Fibroblast of upper back skin (primary cell): ENCODE measurements at places on chromosomes 2 and 18.

- no peak for DNase-seq
These were observed 137.2 kb downstream of the CELF4 start for GRCh38 chr18:37428288-37428974.

DNA sequence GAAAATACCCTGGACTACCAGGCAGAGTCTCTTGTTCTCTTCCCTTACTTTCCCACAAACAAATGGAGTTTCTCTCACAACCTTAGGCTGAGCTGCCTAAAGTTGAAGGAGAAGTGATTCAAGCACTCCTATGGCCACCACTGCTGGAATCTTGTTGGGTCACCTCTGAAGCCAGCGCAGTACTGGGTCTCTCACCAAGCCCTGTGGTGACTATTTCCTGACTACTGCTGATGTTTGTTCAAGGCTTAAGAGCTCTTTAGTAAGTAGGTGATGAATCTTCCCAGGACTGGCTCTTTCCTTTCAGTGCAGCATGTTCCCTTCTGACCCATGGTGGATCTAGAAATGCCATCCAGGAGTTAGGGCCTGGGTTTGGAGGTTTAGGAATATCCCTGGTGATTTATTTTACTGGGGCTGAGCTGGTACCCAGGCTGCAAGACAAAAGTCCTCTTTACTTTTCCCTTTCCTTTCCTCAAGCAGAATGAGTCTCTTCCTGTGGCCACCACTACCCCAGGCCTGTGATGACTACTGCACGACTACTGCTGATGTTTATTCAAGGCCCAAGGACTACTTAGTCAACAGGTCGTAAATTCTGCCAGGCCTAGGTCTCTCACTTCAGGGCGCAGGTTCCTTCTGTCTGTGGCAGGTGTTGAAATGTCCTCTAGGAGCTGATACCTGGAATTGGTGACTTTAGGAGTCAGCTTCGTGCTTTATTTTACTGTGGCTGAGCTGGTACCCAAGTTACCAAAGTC lies 121.8 kb downstream of the SLC4A10 start:
- no peak for DNase-seq

- peak; percentile 25 for DNase-seq
These were observed 224.3 kb upstream of the FOSL2 start for GRCh38 chr2:28168376-28168775.

- no peak for DNase-seq
These were observed 6.1 kb downstream of the ACTR3 start for GRCh38 chr2:113895819-113896563.

GRCh38 chr2:126660971-126661370 lies 5.0 kb downstream of the GYPC start:
- no peak for DNase-seq

DNA sequence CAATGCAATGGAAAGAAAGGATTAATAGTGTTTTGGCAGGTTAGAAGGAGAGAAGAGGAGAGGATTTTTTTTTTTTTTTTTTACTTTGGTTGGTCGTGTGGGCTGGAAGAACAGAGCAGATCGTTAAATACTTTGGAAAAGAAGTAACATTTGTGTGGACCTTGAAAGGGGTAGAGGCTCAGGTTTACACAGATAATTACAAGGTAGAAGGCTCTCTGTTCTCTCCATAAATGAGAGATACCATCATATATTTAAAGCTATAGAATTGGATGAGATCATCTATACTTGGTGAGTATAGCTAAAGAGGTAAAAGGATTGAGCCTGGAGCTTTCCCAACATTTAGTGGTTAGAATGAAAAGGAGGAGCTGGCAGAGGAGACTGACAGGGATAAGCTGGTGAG lies 49.0 kb downstream of the SMCHD1 start:
- DNase-seq, result no peak

DNA sequence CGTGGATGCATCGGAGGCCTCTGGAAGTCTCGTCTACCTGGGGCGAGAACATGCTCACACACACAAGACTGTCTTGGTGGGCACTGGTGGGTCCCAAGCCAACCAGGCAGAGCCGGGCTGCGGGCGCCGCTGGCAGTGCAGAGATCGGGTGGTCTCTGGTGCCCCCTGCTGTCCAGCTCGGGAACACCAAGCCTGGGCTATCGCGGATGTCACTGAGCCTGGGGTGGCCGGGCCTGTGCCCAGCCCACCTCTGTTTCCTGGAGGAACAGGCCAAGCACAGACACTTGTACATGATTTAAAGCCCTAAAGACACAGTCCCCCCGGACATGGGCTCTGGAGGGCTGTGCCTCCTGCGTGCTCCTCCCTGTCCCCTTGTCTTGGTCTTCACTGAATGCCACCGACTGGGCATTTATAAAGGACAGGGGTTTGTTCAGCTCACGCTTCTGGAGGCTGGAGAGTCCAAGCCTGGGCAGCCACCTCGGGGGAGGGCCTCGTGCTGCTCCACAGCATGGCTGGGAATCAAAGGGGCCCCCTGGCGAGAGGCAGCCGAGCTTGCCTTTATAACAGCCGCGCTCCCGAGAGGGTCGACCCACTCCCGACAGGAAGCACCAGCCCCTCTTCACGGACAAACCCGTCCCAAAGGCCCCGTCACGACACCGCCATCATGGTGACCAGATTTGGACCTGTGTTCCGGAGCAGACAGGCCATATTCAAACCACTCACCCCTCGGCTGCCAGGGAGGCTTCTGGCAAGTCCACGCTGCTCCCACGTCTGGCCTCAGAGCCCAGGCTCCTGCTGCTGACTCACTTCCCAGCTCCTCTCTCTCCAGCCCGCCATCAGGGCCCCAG lies 3.6 kb upstream of the OTOS start:
- peak; percentile 51 for DNase-seq

DNA sequence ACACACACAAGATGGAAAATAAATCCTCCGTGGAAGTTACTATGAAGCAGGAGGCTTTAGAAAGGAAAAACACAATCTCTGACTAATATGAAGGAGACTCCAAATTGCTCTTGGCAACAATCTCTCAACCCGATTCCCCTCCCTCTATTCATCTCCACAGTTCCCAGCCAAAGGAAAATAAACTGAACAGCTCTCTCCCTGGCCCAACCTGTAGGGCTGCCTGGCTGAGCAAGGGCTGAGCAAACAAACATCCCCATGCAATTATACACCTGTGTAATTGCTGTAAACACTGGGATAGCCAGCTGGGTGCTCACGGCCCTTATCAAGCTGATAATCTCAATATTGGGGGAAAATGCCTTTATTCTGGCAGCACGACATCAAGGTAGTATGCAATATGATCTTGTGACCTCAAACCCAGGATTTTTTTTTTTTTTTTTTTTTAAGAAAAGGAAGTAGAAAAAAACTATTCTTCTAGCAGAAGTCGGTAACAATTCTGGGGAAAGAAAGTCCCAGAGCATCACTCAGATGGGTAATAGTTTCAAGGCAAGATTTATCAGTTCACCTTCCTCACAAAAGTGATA lies 203.3 kb upstream of the SMAD2 start:
- DNase-seq, result no peak

GRCh38 chr2:235068701-235069100 lies 116.9 kb downstream of the SH3BP4 start:
- DNase-seq, result no peak

DNA sequence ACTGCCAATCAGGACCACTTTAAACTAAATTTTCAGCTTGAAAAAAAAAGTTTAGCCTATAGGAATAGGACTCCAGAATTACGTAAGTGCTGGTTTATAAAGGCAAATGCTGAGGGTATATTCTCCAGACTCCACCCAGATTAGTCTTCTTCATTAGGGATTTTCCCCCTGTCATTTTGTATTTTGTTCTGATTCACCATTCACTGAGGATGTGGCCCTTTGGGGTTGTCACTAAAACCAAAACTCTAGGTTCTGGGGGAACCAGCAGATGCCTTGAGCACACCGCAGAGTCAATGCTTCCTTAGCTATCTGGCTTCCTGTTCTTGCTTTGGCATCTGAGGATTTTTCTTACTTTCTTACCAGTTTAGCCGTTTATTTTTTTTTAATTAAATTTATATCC lies 10.5 kb downstream of the SCYGR4 start:
- no peak for DNase-seq

DNA sequence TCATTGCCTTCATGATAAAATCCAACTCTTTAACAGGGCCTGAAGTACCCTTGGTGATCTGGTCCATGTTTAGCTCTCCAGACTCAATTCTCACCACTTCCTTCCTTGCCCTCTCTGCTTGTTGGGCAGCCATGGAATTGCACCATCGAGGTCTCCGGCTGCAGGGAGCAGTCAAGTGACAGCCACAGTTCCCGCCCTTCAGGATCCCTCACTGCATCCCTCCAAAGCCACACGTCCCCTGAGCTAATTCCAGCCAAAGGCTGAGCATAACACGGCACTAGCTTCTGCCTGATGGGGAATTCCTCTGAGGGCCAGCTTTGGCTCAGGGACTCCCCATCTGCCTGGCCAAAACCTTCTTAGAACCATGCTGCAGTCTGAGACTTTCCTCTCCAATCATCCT lies 47.4 kb upstream of the SLC1A4 start:
- DNase-seq, result no peak

- no peak for DNase-seq
These were observed 163.4 kb downstream of the VWC2L start for GRCh38 chr2:214574084-214574781.

GRCh38 chr18:378079-378478 lies 110.2 kb upstream of the THOC1 start:
- DNase-seq, result no peak

DNA sequence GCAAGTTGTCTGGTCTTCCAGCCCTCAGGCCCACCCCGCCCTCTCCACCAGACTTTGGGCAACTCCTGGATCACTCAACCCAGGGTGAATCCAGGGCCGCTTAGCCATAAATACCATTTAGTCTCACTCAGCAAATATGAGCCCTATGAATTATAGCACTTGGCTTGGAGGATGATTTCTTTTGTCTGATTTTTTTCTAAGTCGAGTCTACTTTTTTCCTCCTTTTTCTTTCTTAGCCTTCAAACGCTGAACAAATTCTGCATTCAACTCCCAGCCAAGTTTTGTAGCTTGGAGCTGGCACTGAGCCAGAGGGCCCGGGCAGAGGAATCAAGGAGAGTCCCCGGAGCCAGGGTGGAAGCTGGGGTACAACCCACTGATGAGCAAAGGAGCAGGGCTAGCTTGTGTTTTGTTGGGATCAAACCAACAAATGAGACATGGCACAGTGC lies 48.7 kb downstream of the SERTAD2 start:
- peak; percentile 92 for DNase-seq
